Hypothalamus (tissue), 51 donors: ENCODE measurements at places on chromosomes 5 and 9.

GRCh38 chr9:107172979-107173347 is 110.1 kb upstream of the RAD23B start:
- no peak for DNase-seq

DNA sequence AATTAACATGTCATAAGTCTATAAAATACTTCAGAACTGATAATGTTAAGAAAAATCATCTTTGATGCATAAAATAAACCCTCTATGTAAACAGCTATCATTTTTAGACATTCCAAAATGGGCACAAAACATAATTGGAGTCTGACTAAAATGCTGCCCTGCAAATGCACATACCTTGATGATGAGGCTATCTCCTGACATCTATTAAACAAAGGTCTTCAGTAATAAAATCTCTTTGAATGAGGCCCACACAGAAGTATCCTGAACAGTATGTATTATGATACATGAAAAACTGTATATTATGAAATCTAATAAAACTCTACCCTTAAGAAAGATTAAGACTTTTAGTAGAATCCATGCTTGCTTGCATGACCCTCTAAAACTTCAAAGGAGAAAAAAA is 66.1 kb downstream of the FBXL17 start:
- DNase-seq = no peak

GRCh38 chr5:133406977-133407632 is 205.2 kb downstream of the FSTL4 start:
- DNase-seq = no peak

GRCh38 chr9:9229269-9229668 is 1383.5 kb downstream of the PTPRD start:
- DNase-seq = no peak
